ENCODE measurements at places on chromosomes 1 and 21. TPM values are rescaled to one million over a fixed set of nuclear protein-coding genes. Genes with fewer than 3 reads are reported as not detected.

DNA sequence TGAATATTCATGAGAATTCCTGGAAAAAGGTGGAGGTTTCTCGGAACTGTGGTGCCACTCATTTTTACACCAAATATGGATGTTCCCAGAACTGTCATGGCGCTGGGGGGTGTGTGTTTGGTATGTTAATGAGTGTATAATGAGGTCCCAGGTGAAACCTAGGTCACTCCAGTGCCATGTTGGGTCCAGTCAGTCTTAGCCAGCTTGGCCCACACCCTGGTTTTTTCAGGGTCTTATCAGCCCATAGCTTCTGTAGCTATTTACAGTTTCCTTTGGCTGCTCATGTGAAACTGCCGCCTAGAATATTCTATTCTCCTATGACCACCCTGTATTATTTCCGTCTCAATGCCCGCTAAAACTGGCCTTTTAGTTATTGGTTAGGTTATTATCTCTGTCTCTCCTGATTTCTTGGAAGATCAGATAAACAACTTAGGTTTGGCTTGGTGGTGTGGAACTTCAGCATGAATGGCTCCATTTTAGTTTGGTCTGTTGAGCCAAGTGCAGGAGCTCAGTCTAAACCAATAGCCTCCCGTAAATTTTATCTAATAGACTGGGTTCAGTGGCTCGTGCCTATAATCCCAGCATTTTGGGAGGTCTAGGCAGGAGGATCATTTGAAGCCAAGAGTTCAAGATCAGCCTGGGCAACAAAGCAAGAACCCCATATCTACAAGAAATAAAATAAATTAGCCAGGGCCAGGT lies 42.1 kb upstream of the EDARADD start:
- DNase-seq = no peak

- no peak for DNase-seq
Measured at GRCh38 chr1:5959087-5959486, 33.1 kb downstream of the NPHP4 start.

Gene VHLL
- not detected for total RNA-seq

- no peak for DNase-seq
Measured at GRCh38 chr1:3883194-3883925, 16.7 kb downstream of the C1orf174 start.

DNA sequence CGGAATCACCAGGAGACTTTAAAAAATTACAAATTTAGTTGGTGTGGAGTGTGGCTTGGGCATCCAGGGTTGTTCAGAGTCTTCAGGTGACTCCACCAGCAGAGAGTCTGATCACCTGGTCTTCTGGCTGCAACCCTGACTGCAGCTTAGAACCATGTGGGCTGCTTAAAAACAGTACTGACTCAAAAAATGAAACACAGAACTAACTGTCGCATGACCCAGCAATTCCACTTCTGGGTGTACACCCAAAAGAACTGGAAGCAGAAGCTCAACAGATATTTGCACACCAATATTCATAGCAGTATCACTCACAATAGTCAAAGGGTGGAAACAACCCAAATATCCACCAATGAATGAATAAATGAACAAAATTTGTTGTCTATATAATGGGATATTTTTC lies 17.3 kb downstream of the TLR5 start:
- no peak for DNase-seq

Gene LIPI
- total RNA-seq = not detected
